T-helper 2 cell (primary cell): ENCODE measurements at places on chromosomes 4 and X.

DNA sequence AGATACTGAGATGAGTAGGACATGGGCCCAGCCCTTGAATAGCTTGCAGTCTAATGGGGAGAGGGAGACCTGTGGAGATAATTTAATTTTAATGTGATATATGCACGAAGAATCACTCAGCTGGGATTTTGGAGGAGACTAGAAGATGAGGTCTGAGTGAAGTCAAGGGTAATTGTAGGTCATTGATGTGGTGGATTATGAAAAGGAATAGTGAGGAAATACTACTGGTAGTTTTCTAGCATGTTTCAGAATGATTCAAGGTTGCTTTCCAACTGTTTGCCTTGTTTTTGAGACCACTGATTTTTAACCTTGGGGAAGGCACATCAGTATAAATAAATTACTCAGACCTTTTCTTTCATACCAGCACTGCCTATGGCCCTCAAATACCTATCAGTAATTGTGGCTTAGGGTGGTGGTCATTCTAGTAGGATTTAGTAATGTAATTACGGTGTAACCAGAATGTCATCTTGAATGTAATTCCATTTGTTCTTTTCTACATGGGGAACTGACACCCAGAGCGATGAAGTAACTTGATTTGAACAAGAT, 25.6 kb downstream of the PTTG2 start:
- no peak for DNase-seq

- no peak for DNase-seq
These were observed 69.9 kb upstream of the ELOVL6 start for GRCh38 chr4:110268352-110268751.

- no peak for DNase-seq
These were observed 334.5 kb downstream of the GPAT3 start for GRCh38 chr4:83870328-83870950.

GRCh38 chr4:42149004-42149403, 3.5 kb downstream of the BEND4 start:
- no peak for DNase-seq

- no peak for DNase-seq
These were observed 18.8 kb upstream of the OTUD4 start for GRCh38 chr4:145199051-145199716.

- no peak for DNase-seq
These were observed 301.1 kb downstream of the ARHGAP24 start for GRCh38 chr4:85776096-85776495.
